Stimulated activated naive B cell treated with anti-CD40 and anti-IgM and Interleukin-4, amounts not matched to agents 10 μg/mL and 1 μg/mL and 100 μg/mL, for 72 hours (primary cell): ENCODE measurements at places on chromosomes 2 and 18.

DNA sequence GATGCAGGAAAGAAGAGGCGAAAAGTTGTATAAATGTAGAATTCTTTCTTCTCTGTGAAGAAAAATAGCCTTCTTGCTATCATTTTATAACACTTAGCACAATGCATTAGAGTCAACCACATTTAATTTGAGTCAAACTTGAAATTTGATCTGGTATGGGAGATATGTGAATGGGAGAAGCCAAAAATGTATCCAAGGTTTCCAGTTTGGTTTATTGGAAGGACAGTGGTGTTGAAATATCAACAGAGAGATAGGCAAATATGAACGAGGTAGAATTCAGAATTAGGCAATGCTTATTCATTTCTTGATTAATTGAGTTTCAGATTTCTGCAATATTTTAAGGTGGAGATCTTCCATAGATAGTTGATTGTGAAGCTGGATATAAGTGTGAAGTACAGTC, 991.9 kb upstream of the CHAC2 start:
- no peak for DNase-seq

GRCh38 chr2:187617905-187618304, 63.7 kb upstream of the TFPI start:
- no peak for DNase-seq

GRCh38 chr2:78994789-78995188, 30.7 kb upstream of the REG3G start:
- DNase-seq: no peak

DNA sequence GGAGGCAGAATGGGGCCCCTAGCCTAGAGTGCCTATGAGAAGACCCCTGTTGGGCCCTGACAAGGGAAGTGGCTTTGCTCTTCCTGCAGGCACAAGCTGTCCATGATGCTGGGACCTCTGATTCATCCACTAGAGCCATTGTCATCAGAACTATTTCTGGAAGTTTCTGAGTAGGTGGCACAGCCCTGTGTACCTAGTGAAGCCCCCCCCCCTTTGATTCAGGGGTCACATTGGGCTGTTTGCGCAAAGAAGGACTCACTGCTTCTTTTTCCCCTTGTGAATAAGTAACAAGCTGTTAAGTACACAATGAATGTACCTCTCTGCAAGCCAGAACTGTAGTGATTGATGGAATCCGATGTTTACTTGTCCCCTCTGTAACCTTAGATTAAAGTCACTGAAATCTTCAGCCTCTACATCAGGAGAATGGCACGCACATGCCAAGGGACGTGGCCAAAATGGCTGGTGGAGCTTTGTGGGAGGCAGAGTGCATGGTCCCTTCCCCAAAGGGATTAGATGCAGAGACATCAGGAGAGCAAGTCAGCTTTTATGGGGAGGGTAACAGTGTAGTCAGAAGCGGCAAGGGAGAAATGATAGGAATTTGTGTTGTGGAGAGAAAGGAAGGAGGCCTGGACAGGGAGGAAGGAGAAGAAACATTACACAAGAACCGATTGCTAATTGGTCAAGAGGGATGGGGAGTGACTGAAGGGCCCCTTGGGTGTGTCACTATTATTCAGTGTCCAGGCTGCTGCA, 267.6 kb upstream of the RAB12 start:
- DNase-seq: no peak

- no peak for DNase-seq
These were observed 36.2 kb downstream of the XDH start for GRCh38 chr2:31378389-31378788.

DNA sequence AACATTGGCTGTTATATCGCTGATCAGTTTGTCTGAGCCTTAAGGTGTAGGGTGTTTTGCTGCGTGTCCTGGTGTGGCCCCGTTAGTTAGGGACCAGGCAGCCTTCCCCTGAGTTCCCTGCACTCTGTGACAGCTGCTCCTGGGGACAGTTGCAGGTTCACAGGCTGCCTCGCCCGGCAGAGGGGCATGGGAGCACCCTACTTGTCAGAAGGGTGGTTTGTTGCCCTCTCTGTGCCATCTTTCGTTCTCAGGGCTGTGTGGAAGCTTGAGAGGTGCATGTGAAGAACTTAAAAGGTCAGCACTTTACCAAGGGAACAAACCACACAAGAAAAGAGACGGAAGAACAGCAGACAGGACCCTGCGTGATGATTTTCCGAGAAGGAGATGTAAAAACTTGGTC, 159.6 kb downstream of the LDLRAD4 start:
- DNase-seq: no peak

DNA sequence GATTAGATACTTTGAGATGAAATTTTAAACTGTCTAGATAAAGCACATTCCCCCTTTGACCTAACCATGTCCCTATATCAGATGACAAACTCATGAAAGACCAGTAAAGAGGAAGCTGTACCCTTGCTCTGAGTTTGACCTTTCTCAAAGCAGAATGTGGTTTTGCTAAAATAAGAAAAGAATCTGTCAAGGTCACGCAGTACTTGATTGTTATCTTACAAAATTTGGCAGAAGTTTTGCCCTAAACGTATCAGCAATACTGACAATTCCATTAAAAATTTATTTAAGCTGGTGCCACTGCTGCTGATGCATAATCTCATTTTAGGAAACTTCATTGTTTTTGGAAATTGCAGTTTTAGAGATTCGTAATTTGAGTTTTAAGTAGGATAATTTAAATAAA, 31.2 kb upstream of the GALM start:
- no peak for DNase-seq
